Omental fat pad (tissue), 4 donors: ENCODE measurements at places on chromosomes 4 and X.

- no peak for DNase-seq
Observed at GRCh38 chr4:34512616-34513015, 1731.7 kb downstream of the ARAP2 start.

- no peak for DNase-seq
Observed at GRCh38 chr4:74033739-74034138, 4.8 kb downstream of the CXCL3 start.

DNA sequence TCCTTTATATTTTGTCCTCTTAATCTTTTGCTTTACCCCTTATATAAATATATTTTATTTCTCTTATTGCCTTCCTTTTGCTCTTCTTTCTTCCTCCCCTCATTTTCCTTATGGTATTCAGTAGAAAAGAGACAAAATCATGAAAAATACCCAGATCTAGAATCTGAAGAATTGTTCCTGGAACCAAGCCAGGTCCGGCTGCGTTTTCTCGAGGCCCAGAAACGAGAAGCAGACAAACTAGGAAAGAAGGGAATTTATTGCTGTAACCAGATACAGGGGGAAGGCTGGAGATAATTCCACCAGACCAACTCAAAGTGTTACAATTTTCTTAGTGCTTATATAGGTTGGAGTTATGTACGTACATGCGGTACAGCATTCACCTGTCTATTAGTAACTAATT, 328.7 kb downstream of the GABRG1 start:
- DNase-seq = no peak

- DNase-seq = no peak
Observed at GRCh38 chr4:53764761-53765490, 173.6 kb upstream of the LNX1 start.

DNA sequence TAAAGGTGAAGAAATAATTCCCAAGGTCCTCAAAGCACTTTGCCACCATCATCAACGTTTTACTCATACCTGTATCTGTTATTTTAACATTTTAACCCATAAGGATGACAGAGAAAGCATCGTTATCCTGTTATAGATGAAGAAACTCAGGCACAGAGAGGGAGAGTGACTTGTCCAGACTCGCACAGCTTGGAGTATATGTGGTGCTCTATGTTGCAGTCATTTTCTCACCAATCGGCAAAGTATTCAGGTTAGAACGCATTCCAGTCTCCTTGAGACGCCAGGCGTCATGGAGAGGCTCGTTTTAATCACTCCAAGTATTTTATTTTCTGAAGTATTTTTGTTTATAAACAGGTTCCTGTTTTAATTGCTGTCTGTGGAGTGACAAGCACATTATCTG, 73.5 kb downstream of the IRF2 start:
- DNase-seq = no peak

DNA sequence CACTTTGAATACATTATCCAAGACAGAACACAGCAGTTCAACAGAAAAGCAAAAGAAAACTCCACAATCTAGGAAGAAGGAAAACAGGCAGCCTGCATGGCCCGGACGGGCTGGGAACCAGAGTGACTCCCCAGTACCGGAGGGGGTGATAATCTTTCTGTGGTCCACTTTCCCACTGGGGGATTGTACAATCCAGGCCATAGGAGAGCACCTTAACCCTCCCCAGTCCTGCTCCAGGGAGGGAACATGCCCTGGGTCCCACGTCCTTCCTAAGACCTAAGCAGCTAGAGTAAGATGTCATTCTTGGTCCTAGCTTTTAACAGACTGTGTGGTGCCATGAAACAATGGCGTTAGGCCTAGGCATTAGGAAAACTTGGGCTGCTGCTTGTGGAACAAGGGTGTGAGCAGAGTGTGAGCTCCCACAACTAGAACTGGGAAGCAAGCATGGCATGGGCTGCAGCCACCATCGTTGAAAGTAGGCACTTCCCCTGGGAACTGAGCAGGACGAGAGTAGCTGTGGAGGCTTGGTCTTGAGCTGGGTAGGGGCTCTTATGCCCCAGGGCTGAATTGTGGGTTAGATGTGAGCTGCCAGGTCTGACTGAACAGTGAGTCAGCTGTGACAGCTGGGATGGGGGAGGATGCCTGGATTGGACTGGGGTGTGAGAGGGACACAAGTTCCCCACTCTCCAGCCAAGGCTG, 42.4 kb downstream of the NAT8L start:
- no peak for DNase-seq
